Hepatocyte (in vitro differentiated cells): ENCODE measurements at places on chromosomes 4 and X. TPM values are rescaled to one million over a fixed set of nuclear protein-coding genes. Genes with fewer than 3 reads are reported as not detected.

The GAGE13 gene
- not detected in 2 replicates for total RNA-seq

The MAGEB17 gene
- total RNA-seq = 0.20 TPM in 1 of 2 replicates, not detected in the other

The DNAAF6 gene
- not detected in 2 replicates for total RNA-seq

The ZDHHC15 gene
- 1.00 and 1.3 TPM in 2 replicates for total RNA-seq

The GLOD5 gene
- total RNA-seq = 2.4 TPM in 1 of 2 replicates, not detected in the other

The NUDT9 gene
- total RNA-seq = 35.8 and 37.7 TPM in 2 replicates

GRCh38 chr4:133102043-133102442, 47.1 kb upstream of the PCDH10 start:
- no peak overlapping the region for H3K27ac ChIP-seq
- no peaks in the 10 kb centered on the region for H3K4me1 ChIP-seq
- no peaks in the 10 kb centered on the region for H3K27me3 ChIP-seq
- H3K36me3 ChIP-seq = no peaks in the 10 kb centered on the region
- no peak for DNase-seq

- DNase-seq = no peak
- no peak overlapping the region for H3K4me3 ChIP-seq
- no peak overlapping the region for H3K27ac ChIP-seq
- H3K27me3 ChIP-seq = no peaks in the 10 kb centered on the region
These were observed 262.5 kb upstream of the TEX13A start for GRCh38 chrX:105483011-105483410.

DNA sequence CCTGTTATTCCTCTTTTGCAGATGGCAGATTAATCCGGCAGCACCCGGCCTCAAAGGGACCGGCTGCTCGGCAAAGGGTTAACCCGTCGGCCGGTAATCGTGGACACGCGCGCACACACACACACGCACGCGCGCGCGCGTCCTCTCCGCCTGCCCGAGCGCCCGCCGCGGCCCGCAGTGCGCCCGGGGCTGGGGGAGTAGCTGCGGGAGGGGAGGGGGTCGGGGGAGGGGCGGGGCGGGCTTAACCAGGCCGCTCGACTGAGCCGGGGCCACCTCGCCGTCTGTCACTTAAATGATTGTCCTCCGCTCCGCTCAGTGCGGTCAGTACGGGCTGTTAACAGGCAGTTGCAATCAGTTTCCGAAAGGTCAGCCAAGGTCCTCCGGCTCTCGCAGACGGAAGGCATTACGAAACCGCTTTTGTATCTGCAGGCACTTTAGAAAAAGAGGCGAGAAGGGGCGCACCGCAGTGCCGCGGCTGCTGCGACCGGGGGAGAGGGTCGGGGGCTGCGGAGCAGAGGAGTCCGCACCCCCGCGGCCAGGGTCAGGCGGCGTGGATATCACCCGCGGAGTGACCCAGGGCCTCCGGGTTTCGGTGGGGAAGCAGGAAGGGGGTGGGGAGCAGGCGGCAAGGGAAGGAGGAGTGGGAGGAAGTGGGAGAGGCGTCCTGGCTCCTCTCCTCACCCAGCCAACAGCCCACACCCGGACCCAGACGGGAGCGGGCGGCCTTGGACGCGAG, 57.3 kb upstream of the BCOR start:
- peak; percentile 80 for DNase-seq
- peaks cover 58% of the 10 kb centered on the region for H3K27me3 ChIP-seq
- peaks cover 56% of the 10 kb centered on the region for H3K4me1 ChIP-seq
- H3K27ac ChIP-seq = peak overlapping the region; percentile 82
- H3K4me3 ChIP-seq = peak overlapping the region; percentile 36

GRCh38 chrX:37599729-37600128, 28.3 kb downstream of the LANCL3 start:
- no peak for DNase-seq
- no peak overlapping the region for H3K4me3 ChIP-seq
- no peaks in the 10 kb centered on the region for H3K27me3 ChIP-seq
- H3K4me1 ChIP-seq = no peaks in the 10 kb centered on the region

DNA sequence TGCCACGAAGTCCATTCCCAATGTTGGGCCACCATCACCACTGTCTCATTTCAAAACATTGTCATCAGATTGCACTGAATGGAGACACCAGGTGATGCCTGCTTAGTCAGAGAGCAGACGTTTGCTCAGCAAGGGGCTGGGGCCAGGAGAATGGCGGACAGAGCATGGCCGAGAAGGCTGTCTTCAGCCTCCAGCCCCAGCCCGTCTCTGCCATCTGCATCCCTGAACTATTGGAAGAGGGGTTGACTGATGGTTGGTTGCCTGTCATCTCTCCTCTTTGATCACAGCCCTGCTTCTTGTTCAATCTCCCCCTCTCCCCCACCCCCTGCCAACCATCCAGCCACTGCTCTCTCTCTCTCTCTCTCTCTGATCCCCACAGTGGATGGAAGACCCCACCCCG, 140.9 kb downstream of the SHOX start:
- no peaks in the 10 kb centered on the region for H3K4me1 ChIP-seq
- no peaks in the 10 kb centered on the region for H3K27me3 ChIP-seq
- no peaks in the 10 kb centered on the region for H3K36me3 ChIP-seq

DNA sequence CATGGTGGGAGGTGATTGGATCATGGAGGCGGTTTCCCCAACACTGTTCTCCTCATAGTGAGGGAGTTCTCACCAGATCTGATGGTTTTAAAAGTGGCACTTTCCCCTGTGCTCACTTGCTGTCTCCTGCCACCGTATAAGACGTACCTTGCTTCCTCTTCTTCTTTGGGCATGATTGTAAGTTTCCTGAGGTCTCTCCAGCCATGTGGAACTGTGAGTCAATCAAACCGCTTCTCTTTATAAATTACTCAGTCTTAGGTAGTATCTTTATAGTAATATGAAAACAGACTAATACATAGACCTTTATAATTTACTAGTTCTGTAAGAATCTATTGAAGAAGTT, 82.5 kb upstream of the PITX2 start:
- no peaks in the 10 kb centered on the region for H3K4me1 ChIP-seq
- H3K4me3 ChIP-seq = no peak overlapping the region
- H3K27ac ChIP-seq = no peak overlapping the region
- no peak for DNase-seq

DNA sequence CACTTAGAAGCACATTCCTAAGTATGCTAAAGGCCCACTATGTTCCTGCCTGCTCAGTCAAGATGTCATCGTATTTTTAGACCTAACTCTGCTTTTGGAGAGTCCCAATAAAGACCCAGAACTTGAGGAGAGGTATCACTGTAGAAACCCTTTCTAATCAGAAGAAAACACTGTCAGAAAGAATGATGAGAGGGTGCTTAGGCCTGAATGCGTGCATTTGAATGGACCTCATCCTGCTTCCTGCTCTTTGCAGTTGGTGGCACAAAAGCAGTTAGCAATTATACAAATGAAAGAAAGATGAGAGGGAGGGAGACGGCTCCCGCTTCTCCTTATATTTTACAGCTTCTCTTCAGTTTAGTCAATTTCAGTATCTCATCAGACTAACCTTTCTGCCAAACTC, 987.2 kb downstream of the CCSER1 start:
- no peak overlapping the region for H3K27ac ChIP-seq
- no peak for DNase-seq
- no peaks in the 10 kb centered on the region for H3K4me1 ChIP-seq

DNA sequence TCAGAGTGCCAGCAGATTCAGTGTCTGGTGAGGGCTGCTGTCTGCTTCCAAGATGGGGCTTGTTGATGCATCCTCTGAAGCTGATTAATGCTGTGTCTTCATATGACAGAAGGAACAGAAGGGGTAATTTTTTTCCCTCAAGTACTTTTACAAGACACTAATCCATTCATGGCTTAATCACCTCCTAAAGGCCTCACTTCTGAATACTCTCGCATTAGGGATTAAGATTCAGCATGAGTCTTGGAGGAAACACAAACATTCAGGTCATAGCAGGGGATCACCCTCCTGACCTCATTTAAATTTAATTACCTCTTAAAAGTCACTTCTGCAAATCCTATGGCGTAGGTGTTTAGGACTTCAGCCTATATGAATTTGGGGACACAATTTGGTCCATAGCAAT, 1145.5 kb upstream of the PCDH10 start:
- no peaks in the 10 kb centered on the region for H3K4me1 ChIP-seq
- H3K27ac ChIP-seq = no peak overlapping the region
- no peak for DNase-seq
- H3K4me3 ChIP-seq = no peak overlapping the region
- no peaks in the 10 kb centered on the region for H3K27me3 ChIP-seq

- H3K4me1 ChIP-seq = no peaks in the 10 kb centered on the region
- no peaks in the 10 kb centered on the region for H3K27me3 ChIP-seq
- H3K4me3 ChIP-seq = no peak overlapping the region
These were observed 12.9 kb downstream of the DIPK2B start for GRCh38 chrX:45187731-45188130.

DNA sequence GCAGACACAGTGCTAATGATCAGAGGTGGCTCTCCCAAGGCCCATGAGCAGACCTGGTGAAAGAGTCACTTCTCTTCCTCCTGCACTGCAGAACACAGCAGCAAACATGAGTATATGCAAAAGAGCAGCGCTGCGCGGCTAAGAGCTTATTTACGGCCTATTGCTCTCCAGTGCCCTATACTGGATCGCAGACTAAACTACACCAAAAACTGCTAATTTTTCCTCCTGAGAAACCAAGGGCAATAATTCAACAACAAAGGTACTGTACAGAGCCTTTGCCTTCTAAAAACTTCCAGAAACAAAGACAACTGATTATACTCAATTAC, 702.5 kb downstream of the ARAP2 start:
- H3K27me3 ChIP-seq = no peaks in the 10 kb centered on the region
- no peak for DNase-seq
- no peaks in the 10 kb centered on the region for H3K36me3 ChIP-seq
- H3K4me1 ChIP-seq = no peaks in the 10 kb centered on the region
